ENCODE measurements at places on chromosomes 1 and 21. TPM values are rescaled to one million over a fixed set of nuclear protein-coding genes. Genes with fewer than 3 reads are reported as not detected.

Gene S100A9
- 0.51 TPM for total RNA-seq

Gene LRRC3
- 9.1 TPM for total RNA-seq

Gene FRRS1
- 4.1 TPM for total RNA-seq

Gene HCRTR1
- not detected for total RNA-seq

Gene TEX38
- total RNA-seq, result not detected

Gene CSMD2
- total RNA-seq, result 2.1 TPM

Gene GSTM4
- total RNA-seq, result 7.8 TPM

Gene TNFRSF1B
- total RNA-seq, result 142 TPM

Gene PHLDA3
- total RNA-seq, result 25.0 TPM

Gene ARHGAP30
- 0.23 TPM for total RNA-seq

Gene TDRD5
- not detected for total RNA-seq

DNA sequence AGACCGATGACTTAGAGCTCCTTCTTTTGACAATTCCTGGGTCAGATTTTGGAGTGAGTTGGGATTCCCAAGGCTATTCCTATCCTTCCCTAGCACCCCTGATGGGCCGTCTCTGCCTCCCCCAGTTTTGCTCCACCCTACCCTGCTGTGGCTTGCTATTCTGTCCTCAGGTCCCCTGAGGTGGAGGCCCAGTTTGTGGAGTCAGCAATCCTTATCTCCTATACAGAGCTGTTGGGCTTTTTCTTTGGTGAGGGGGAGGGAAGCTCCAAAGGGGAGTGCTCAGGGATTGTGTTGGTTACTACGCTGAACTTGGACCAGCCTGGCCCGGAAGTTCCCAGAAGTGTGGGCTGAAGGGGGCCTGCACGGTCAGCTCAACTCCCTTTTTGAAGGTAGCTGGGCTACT lies 7.6 kb downstream of the SESN2 start:
- no peak for DNase-seq

- no peak for DNase-seq
Observed at GRCh38 chr1:215704089-215704860, 137.2 kb downstream of the KCTD3 start.

DNA sequence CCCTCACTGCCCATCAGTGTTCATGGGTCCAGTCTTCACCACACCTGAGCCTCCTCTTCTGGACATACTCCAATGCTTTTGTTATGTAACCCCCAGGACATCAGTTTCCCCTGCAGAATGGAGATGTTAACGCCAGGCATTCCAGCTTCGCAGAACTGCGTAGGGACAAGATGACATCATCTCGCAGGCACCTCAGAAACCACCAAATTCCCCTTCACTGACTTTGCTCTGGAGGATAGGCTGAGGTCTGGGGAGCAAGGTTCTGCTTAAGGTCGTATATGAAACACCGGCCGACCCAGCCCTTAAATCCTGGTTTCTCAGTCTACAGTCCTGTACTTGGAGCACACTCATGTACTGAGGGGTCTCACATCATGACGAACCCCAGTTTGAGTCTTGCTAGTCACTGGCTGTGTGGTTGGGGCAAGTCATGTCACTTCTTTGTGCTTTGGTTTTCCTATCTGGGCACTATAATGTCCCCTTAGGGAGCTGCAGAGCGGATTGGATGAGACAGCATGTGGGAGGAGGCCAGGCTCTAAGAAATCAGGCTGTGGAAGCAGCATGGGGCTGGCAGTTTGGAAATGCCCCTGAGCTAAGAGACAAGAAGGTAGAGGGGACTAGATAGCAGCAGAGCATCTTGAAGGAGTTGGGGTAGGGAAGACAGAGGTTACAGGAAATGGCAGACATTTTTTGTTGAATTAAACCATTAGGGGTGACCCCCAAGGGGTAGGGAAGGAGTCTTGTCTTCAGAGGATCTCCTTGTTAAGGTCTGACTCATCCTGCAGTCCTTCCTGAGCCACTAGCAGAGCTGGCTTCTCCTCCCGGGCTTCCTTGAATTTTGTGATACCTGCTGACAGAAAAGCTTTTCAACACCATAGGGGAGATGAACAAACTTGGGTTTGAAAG lies 138.3 kb downstream of the FOXD2 start:
- DNase-seq, result no peak

DNA sequence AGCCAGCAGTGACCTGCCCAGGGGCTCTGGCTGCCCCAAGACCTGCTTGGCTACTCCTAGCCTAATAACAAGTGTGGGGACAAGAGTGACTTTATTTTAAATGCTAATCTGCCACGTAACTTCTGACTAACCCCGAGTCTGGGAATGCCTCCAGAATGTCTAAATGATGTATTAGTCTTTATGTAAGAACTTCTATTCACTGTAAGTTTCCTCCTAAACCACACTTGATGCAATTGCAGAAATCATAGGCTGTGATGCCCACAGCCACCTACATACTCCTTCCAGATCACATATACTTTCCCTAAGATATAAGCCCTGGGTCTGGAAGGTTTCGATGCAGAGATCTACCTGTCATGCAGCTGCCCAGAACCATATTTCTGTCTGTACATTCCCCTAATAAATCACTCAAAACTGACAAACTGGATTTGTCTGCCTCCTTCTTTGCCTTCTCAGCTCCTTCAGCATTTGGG lies 5.9 kb upstream of the VPS45 start:
- no peak for DNase-seq

GRCh38 chr1:44316231-44316759 lies 38.8 kb downstream of the ERI3 start:
- DNase-seq, result peak; percentile 9

GRCh38 chr1:30536530-30536929 lies 186.9 kb downstream of the MATN1 start:
- DNase-seq, result no peak

GRCh38 chr1:162557536-162557935 lies 4.0 kb upstream of the UAP1 start:
- DNase-seq, result no peak

GRCh38 chr1:203563291-203563690 lies 63.3 kb upstream of the ATP2B4 start:
- DNase-seq, result no peak

DNA sequence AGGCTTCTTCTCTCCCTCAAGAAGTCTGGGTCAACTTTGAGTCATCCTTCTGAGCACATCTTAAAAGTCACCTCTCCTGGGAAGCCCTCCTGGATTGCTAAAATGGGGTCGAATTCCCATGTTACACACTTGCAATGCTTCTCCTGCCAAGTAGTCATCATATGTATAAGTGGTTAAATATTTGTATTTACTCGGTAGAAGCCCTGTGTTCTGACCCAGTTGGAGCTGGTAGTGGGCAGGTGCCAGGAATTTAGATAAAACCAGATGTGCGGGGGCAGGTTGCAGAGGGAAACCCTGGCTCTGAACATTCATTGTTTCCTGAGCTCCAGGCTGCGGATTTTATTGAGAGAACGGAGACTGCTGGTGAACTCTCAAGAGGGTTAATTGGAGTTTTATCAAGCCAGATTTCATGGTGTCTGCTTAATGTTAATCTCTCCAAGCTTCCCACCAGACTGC lies 52.8 kb upstream of the RPL11 start:
- DNase-seq, result no peak

GRCh38 chr1:215518594-215518993 lies 48.5 kb upstream of the KCTD3 start:
- DNase-seq, result no peak

- DNase-seq, result no peak
Observed at GRCh38 chr21:42063571-42064521, 7.3 kb upstream of the UMODL1 start.

DNA sequence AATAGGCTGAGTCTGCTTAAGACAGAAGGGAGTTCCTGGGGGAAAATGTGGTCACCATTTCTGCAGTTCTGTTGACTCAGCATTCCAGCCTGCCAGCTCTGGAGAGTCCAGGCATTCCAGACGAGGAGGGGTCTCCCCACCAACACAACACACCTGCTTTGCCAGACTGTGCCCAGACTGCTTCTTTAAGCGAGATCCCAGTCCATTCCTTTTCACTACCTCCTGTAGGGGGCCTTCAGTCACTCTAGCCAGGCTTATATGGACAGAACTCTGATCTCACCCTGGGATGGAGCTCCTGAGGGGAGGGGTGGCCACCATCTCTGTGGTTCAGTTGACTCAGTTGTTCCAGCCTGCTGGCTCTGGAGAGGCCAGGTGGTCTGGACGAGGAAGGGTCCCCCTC lies 48.5 kb downstream of the UBE2U start:
- DNase-seq, result no peak

DNA sequence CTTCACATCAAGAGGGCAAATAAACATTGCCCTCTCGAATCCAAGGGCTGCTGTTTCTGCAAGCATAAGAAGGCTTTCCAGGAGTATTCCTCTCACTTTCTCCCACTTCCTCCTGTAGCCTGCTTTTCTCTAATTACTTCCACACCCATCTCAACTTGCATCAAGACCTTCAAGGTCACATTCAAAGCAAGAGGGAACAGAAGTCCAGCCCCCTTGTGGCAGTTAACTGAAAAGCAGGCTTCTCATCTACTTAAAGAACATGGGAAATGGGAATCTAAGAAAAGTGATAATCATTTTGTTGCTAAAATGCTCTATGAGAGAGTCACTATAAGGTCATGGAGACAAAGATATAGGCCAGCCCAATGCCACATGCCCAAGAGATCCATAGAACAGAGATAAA lies 874.4 kb downstream of the KCNT2 start:
- DNase-seq, result no peak

GRCh38 chr1:204821476-204821875 lies 49.2 kb upstream of the NFASC start:
- no peak for DNase-seq

- peak; percentile 34 for DNase-seq
Observed at GRCh38 chr1:114118351-114118990, 35.2 kb downstream of the SYT6 start.

DNA sequence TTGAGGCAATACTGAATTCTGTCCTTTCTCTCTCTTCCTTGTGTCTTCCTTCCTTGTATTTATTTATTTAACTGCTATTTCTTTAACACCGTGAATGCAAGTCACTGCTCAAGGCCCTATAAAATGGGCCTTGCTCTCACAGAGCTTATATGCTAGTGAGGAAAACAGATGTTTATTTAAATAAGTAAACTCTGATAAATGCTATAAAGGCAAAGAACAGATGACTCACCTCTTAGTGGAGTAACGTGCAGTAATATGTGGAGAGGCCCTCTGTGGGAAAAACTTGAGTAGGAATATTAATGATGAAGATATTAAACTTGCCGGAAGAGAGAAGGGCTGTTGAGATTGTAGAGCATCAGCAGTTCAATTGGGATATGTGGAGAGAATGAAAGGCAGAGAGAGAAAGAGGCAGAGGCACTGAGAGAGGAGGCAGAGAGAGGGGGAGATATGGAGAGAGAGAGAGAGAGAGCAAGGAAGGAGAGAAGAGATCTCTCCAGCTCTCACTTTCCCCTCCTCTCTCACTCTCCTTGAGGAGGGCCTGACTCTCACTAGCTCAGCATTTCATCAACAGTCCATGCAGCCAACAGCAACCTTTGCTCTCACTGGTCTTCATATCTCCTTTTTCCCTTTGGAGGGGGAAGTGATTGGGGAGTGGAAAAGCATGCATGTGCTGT lies 322.2 kb downstream of the LMX1A start:
- DNase-seq, result no peak

GRCh38 chr1:18752409-18752808 lies 107.1 kb downstream of the TAS1R2 start:
- DNase-seq, result no peak

DNA sequence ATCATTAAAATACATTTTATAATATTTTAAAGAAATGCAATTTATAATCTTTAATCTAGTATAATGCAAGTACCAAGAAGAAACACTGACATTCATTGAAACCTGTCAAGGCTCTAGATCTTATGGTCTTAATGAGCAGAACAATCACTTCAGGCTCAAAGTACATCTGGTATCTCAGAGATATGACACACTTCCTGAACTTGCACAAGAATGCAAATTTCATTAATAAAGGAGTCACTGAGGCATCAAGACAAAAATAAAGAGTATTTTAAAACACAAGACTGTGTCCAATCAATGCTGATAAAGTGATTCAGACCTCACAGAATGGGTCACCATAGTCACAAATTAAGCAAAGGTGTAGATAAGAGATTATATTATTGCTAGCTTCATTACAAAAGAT lies 178.1 kb downstream of the AK5 start:
- DNase-seq, result no peak

GRCh38 chr1:37479255-37480124 lies 5.1 kb downstream of the ZC3H12A start:
- DNase-seq, result no peak

GRCh38 chr21:25396135-25396711 lies 211.1 kb downstream of the MRPL39 start:
- DNase-seq, result no peak

GRCh38 chr1:213986020-213986924 lies 1.5 kb upstream of the PROX1 start:
- DNase-seq, result no peak

GRCh38 chr21:44350773-44351481 lies 2.5 kb upstream of the TRPM2 start:
- DNase-seq, result no peak

DNA sequence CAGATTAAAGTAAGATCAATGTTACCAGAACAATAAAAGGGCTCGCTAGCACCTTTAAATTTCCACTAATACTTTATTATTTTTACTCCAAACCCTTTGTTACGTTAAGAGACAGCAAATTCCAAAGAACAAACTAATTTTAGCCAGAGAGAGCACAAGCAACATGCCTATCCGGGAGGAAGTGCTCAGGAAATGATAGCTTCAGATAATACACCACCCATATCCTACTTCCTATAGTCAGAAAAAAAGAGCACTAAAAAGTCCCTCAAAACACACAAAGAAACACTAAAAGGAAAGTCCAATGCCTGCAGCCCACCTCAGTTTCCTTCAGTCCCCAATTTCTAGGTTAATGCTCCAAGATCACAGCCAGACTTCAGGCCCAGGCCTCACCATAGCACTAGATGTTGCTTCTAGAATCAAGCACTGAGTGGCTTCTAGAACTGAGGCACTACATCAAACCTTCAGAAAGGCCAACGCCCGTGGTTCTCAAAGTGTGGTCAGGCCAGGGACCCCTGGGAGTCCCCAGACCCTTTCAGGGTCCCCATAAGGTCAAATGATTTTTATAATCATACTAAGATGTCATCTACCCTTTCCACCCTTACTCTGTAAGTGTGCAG lies 142.6 kb downstream of the PSMG1 start:
- no peak for DNase-seq

GRCh38 chr1:71167505-71167904 lies 86.7 kb upstream of the ZRANB2 start:
- DNase-seq, result no peak

DNA sequence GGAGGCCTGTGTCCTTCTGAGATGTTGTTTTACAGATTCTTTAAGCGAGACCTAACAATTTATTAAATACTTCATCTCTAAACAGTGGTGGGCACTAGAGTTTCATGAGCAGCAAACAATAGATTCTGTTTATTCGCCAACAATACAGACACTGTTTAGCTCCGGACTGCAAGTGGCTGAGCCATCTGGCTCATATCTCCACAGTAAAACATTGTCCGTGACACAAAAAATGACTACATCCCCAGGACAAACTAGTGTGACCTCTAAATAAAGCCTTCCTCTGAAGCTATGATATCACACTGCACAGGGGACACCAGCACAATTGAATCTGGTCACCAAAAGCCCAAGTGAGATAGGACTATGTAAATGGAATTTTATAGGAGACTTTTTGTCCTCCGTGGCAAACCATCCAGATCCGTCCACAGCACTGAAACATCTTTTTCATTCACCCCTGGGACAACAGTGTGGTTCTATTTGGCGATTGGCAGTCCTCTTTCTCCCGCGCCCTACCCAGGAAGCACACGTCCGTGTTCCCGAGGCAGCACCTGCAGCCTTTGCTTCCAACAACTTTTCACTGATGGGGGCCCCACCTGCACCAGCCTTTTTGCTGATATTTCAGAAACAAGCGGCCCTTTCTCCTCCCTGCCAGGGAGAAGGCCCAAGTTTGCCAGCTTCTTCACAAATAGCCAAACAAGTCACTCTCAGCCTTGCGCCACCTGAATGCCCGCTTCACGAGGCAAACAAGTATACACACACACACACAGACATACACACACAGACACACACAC lies 47.4 kb downstream of the OLIG1 start:
- DNase-seq, result no peak

All from endothelial cell (in vitro differentiated cells).